ENCODE measurements at places on chromosomes 12 and 14.

DNA sequence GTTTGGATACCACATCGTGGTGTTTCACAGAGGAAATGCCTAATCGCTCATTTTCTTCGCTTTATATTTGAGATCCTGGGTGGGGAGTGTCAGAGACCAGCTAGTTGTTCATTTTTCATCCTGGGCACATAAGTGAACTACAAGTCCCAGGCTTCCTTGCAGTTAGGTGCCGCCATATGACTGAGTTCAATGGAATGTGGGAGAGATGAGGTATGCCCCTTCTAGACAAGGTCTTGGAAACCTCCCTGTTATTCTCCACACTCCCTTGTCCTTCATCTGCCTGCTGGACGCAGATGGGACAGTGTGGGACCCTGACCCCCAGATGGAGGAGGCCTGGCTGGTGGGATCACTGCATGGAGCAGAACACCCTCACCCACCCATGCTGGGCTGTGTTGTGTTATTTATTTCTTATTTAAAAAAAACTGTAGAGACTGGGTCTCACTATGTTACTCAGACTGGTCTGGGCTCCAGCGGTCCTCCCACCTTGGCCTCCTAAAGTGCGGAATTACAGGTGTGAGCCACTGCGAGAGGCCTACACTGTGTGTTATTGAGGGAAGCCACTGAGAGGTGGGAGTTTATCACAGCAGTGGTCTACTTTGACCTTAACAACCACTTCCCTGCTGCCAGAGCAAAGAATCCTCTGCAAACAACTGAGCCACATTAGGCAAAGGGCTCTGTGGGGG lies 42.9 kb upstream of the VRK1 start:
- no peak for DNase-seq

DNA sequence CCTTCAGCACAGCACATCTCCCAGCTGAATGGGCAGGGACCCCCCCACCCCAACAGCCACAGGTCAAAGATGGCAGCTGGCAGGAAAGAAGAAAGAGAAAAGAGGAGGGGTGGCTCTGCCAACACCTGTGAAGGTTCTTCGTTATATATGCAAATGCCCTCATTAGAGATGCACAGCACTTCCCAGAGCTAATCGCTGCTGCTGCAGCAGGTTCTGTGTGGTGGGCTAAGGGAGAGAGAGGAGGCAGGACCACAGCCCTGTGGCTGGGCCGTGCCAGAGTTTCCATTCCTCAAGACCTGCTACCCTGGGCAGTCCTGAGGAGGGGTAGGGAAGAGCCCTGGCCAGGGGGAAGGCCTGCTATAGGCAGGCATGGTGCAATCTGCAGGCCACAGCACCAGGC lies 28.7 kb downstream of the SMUG1 start:
- DNase-seq = no peak

DNA sequence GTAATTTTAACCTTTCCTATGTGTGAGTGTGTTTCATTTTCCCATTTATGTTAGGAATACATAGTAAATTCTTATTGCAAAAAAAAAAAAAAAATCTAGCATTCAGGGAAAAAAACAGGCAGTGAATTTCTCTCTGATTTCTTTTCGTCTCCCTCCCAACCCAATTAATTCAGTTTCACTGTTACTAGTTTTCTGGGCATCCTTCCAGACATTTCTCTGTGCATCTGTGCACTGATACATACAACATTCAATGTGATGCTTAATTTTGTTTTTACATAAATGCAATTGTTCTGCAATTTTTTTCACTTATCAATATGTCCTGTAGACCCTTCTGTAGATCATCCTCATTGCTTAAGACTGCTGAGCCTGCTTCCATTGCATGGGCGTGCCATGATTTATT lies 694.3 kb upstream of the TBX3 start:
- DNase-seq = no peak

GRCh38 chr12:109773384-109774011 lies 59.7 kb downstream of the TRPV4 start:
- DNase-seq = no peak

GRCh38 chr12:18285161-18285560 lies 23.8 kb downstream of the PIK3C2G start:
- DNase-seq = no peak

DNA sequence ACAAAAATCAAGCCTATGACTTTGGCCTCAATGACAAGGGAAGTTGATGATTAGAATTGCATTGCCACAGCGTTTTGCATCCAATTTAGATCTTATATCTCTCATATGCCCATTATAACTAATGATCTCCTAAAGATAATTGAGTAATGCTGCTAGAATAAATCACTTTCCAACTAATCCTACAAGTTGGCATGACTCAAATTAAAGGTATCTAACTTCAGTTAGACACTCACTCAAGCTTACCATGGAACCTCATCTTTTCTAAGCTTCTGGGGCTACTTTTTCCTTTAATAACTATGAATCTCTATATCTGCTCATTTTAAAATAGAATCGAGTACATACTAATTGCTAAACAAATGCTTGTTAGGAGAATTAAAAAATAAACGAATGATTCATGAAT lies 427.8 kb downstream of the BTG1 start:
- no peak for DNase-seq

GRCh38 chr14:103576371-103577024 lies 13.7 kb downstream of the COA8 start:
- no peak for DNase-seq

GRCh38 chr14:105313381-105314286 lies 914 bp upstream of the PACS2 start:
- DNase-seq = no peak

Data from stimulated activated naive CD8-positive, alpha-beta T cell treated with anti-CD3 and anti-CD28 coated beads, Interleukin-15, Interleukin-2, amounts not matched to agents 100 U/mL and 50 U/mL, for 24 hours (primary cell).